ENCODE measurements at places on chromosomes 12 and 14.
A peak's percentile ranks its signal among the peaks of the same experiment; 100 is the strongest.

DNA sequence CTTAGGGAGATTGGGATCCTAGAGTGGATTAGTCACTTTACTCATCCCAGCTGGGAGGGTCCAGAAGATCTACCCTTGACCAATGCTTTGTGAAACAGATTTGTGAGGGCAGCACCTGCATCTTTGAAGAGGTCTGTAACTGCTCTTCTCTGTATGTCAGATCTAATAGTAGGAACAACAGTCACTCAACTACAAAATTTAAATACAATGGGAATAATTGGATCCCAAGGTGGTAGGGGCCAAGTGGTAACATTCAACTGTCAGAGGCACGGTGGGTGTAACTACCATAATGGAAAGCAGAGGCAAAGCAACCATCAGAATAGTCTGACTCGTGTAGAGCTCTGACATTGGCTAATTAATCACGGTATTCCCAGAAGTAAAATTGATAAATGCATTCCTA is 55.8 kb downstream of the ITPR2 start:
- H3K27me3 ChIP-seq: no peaks in the 10 kb centered on the region
- H3K4me3 ChIP-seq: no peak overlapping the region
- DNase-seq: no peak
- H3K4me1 ChIP-seq: no peaks in the 10 kb centered on the region
- H3K36me3 ChIP-seq: no peaks in the 10 kb centered on the region

DNA sequence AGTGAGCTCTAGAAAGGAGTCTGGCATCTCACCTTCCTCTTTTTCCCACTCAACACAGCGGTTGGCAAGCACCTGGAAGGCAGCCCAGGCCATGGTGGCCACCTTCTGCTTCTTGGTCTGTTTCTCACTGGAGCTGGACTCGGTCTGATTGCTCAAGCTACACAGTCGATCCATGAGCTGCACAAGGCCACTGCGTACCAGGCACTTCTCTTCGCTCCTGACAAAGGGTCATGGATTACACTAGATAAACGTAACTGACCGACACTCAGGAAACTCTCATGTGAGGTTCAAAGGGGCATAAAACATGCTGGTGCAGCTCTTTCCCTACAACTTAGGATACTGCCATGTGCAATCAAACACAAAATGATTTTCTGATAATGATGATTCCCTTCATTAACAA is 113.7 kb downstream of the TRAFD1 start:
- peaks cover 3% of the 10 kb centered on the region for H3K4me1 ChIP-seq
- DNase-seq: no peak
- no peak overlapping the region for H3K4me3 ChIP-seq
- no peaks in the 10 kb centered on the region for H3K27me3 ChIP-seq

DNA sequence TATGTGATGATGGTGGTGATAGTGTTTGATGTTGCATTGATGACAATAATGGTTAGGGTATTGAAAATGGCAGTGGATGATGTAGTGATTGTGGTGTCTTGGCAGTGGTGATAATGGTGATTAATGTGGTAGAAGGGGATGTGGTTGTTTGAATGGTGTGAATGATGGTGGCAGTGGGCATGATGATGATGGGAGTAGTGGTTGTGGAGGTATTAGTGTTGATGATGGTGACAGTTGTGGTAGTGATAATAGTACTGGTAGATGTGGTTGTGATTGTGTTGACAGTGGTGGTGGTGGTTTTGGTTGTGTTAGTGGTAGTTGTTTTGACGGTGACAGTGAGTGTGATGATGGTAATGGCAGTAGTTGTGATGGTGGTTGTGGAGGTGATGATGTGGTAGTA is 1049.0 kb downstream of the VRK1 start:
- no peak overlapping the region for H3K27ac ChIP-seq
- no peak for DNase-seq
- H3K36me3 ChIP-seq: no peaks in the 10 kb centered on the region
- no peak overlapping the region for H3K4me3 ChIP-seq
- no peaks in the 10 kb centered on the region for H3K27me3 ChIP-seq

GRCh38 chr12:117111386-117111785 is 12.2 kb upstream of the TESC start:
- peaks cover 7% of the 10 kb centered on the region for H3K4me1 ChIP-seq
- H3K27ac ChIP-seq: no peak overlapping the region
- H3K36me3 ChIP-seq: no peaks in the 10 kb centered on the region

GRCh38 chr14:76080025-76080424 is 71.7 kb upstream of the GPATCH2L start:
- H3K36me3 ChIP-seq: peaks cover 18% of the 10 kb centered on the region
- H3K27me3 ChIP-seq: no peaks in the 10 kb centered on the region
- H3K27ac ChIP-seq: no peak overlapping the region

- H3K27ac ChIP-seq: no peak overlapping the region
- DNase-seq: peak; percentile 46
- peak overlapping the region; percentile 95 for H3K4me3 ChIP-seq
- peaks cover 9% of the 10 kb centered on the region for H3K4me1 ChIP-seq
- no peaks in the 10 kb centered on the region for H3K36me3 ChIP-seq
Measured at GRCh38 chr14:85533861-85534291, 3.9 kb downstream of the FLRT2 start.

- DNase-seq: no peak
- H3K4me1 ChIP-seq: peaks cover 5% of the 10 kb centered on the region
- H3K4me3 ChIP-seq: no peak overlapping the region
- H3K36me3 ChIP-seq: no peaks in the 10 kb centered on the region
- H3K27ac ChIP-seq: no peak overlapping the region
Measured at GRCh38 chr12:115378291-115378690, 694.3 kb upstream of the TBX3 start.

- H3K4me1 ChIP-seq: peaks cover 15% of the 10 kb centered on the region
- H3K36me3 ChIP-seq: peaks cover 12% of the 10 kb centered on the region
Measured at GRCh38 chr12:108666401-108666881, 32.7 kb upstream of the SELPLG start.

All from mesenchymal stem cell (in vitro differentiated cells and primary cell).